ENCODE measurements at places on chromosomes 12 and 14. TPM values are rescaled to one million over a fixed set of nuclear protein-coding genes. Genes with fewer than 3 reads are reported as not detected.

DNA sequence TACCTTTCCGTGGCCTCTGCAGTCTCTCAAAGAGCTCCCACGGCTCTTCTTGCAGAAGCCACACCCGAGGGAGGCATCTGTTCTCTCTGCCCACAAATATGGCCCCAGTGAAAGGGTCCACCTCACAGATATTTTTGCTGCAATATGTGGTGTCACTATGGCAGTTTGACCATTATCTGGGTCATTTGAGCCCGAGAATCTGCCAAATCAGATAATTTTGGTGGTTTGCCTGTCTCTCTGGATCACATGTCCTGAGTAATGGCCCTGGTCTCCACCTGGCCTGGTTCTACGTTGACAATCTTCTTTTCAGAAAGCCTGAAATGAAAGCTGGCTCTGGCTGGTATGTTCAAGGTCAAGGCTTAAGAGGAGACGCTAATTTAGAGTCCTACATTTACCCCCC, 5.7 kb upstream of the WSCD2 start:
- H3K27me3 ChIP-seq: peaks cover 65% of the 10 kb centered on the region
- H3K4me1 ChIP-seq: no peaks in the 10 kb centered on the region
- no peaks in the 10 kb centered on the region for H3K36me3 ChIP-seq
- no peak overlapping the region for H3K27ac ChIP-seq

- H3K36me3 ChIP-seq: peaks cover 69% of the 10 kb centered on the region
- H3K27ac ChIP-seq: no peak overlapping the region
- no peak overlapping the region for H3K4me3 ChIP-seq
These were observed 37.8 kb downstream of the HELB start for GRCh38 chr12:66340131-66340530.

GRCh38 chr14:35855876-35856481, 29.8 kb downstream of the BRMS1L start:
- no peak overlapping the region for H3K27ac ChIP-seq
- H3K4me3 ChIP-seq: no peak overlapping the region
- H3K36me3 ChIP-seq: peaks cover 22% of the 10 kb centered on the region
- no peak for DNase-seq
- peaks cover 10% of the 10 kb centered on the region for H3K4me1 ChIP-seq

- no peaks in the 10 kb centered on the region for H3K27me3 ChIP-seq
- no peaks in the 10 kb centered on the region for H3K36me3 ChIP-seq
- H3K27ac ChIP-seq: no peak overlapping the region
- no peak overlapping the region for H3K4me3 ChIP-seq
- DNase-seq: no peak
These were observed 870.8 kb downstream of the GALC start for GRCh38 chr14:87122166-87122565.

DNA sequence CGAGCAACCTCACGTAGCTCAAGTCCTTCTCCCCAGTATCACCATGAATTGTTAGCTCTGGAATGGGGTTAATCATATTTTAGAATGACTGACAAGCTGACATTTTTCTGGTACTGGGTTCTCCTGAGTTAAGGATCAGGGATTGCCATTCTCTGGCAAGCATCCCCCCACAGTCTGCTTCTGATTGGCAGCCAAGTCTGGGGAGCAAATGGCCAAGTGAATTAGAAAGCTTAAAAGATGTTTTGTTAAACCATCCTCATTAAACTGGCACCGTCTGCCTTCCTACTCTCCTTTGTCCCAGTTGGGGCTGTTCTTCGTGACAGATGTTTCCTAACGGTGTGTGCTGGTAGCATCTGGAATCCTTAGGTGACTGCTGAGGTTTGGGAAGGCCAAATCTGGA, 17.2 kb upstream of the CISTR start:
- H3K4me1 ChIP-seq: no peaks in the 10 kb centered on the region
- no peak for DNase-seq
- H3K27ac ChIP-seq: no peak overlapping the region
- H3K36me3 ChIP-seq: no peaks in the 10 kb centered on the region
- H3K4me3 ChIP-seq: no peak overlapping the region

GRCh38 chr12:54555670-54556257, 6.4 kb downstream of the PDE1B start:
- H3K36me3 ChIP-seq: no peaks in the 10 kb centered on the region
- no peak overlapping the region for H3K4me3 ChIP-seq
- no peak for DNase-seq
- H3K4me1 ChIP-seq: peaks cover 11% of the 10 kb centered on the region
- no peak overlapping the region for H3K27ac ChIP-seq
- peaks cover 82% of the 10 kb centered on the region for H3K27me3 ChIP-seq

TAS2R9 gene
- not detected for total RNA-seq

CD27 gene
- 0.16 TPM for total RNA-seq

RERG gene
- total RNA-seq: 4.5 TPM

KRT3 gene
- total RNA-seq: not detected

Data from left ventricle myocardium inferior (tissue), 1 donor.